ENCODE measurements at places on chromosomes 1 and 21.

DNA sequence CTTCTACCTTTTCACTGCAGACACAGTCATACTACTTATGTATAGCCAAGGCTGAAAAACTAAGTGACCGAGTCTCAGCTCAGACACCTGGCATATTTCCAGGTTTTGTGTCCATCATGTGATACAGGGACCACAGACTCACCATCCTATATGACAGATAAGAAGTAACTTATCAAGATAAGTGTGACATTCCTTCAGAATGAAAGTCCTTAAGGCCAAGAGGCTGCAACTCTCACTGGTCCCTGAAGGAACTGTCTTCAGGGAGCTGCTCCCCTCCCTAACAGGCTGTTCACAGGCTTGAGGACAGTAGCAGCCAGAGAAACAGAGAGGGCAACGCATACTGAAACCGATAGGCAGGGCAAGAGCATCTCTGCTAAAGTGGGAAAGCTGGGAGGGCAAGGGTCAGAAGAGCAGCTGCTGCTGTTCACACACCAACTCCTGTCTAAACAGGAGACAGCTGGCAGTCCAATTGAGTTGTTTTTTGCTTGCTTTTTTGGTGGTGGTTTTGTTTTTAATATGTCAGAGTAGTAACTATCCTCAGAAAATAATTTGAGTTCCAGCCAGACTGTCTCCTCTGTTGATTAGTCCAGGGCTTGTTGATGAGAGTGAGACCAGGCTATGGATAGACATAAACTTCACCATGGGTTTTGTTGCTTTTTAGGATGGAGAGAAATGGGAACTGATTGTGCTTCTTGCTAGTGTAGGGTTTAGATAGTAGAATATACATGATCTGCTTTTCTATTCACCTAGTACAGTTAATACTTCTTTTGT, 67.7 kb downstream of the MACF1 start:
- peak; percentile 12 for DNase-seq

DNA sequence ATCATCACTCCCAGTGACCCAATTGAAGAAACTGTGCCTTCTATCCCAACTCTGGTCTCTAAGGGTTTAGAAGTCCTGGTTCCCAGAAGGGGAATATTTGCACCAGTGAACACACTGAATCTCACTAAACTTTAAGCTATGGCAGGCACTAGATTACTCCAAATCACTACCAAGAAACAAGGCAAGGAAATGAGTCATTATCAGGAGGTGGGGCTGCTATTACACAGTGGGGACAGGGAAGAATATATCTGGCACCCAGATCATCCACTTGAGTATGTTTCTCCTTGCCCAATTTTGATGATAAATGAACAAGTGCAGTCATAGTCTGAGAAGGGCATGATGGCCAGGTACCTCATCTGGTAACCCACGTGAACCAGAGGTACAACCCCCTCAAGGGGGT, 7.0 kb downstream of the MRPL9 start:
- peak; percentile 25 for DNase-seq

DNA sequence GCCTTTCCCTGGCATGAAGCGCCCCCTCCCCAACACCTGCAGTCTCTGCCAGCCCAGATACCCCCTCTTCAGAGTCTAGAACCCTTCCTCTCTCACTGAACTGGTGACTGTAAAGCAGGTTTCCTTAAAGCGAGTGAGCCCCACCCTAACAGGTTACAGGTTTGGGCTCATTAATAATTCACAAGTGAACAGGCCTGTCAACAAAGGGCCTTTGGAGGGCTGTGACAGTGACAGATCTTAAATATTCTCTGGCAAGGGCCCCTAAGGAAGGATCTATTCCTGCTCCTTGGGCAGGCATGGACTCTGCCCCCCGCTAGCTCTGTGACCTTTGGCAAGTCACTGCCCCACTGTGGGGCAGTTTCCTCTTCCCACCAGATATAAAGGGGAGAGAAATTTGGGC, 5.6 kb upstream of the TTC39A start:
- DNase-seq: no peak

- DNase-seq: no peak
Measured at GRCh38 chr1:43499898-43500297, 30.8 kb upstream of the PTPRF start.

- no peak for DNase-seq
Measured at GRCh38 chr1:5342172-5342571, 650.1 kb downstream of the NPHP4 start.

- no peak for DNase-seq
Measured at GRCh38 chr1:6519935-6520671, 28.6 kb upstream of the PLEKHG5 start.

All from suppressor macrophage treated with lipopolysaccharide for 4 hours (primary cell).